Stimulated activated naive CD8-positive, alpha-beta T cell treated with anti-CD3 and anti-CD28 coated beads, Interleukin-15, Interleukin-2, amounts not matched to agents 100 U/mL and 50 U/mL, for 24 hours (primary cell): ENCODE measurements at places on chromosomes 11 and 22.

DNA sequence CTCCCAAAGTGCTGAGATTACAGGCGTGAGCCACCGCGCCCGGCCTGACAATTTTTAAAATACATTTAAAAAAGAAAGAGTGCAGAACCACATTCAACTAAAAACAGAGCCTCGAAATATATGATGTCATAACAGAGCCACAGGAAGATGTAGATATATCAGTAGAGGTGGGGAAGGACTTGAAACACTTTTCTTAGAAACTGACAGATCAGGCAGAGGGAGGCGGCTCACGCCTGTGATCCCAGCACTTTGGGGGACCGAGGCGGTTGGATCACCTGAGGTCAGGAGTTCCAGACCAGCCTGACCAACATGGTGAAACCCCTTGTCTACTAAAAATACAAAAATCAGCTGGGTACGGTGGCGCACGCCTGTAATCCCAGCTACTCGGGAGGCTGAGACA is 7.0 kb downstream of the MLC1 start:
- DNase-seq = no peak

GRCh38 chr22:40522141-40522540 is 114.4 kb downstream of the MRTFA start:
- no peak for DNase-seq

GRCh38 chr11:42960521-42961088 is 351.2 kb upstream of the API5 start:
- no peak for DNase-seq

DNA sequence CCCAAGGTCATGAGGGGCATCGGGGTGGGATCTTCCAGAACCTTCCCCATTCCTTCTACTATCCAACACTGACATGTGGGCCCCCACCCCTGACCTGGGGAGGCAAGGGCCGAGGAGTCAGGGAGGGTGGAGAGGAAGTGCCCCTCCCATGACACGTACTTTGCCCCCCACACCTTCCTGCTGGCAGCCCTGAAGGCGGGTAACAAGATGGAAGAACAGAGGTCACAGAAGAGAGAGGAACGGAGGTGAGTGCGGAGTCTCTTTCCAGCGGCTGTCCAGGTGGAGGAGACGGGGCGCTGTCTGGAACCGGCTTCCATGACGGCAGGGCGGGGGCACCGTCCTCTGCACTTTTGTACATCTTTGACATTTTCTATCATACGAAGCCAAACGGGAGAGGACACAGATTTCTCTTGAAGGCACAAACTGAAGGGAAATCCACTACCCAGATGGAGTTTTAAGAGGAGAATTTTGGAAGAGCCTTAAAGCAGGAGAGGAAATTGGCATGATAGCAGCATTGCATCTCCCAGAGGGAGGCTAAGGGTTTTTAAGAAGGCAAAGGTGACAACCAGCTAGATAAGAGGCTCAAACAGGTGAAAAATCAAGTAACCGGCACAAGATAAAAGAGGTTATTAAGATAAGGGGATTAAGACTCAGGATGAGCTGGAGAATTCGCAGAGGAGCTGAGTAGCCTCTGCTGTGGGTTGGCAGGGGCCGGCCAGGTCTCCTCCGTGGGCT is 16.7 kb downstream of the OSBPL5 start:
- DNase-seq = no peak

DNA sequence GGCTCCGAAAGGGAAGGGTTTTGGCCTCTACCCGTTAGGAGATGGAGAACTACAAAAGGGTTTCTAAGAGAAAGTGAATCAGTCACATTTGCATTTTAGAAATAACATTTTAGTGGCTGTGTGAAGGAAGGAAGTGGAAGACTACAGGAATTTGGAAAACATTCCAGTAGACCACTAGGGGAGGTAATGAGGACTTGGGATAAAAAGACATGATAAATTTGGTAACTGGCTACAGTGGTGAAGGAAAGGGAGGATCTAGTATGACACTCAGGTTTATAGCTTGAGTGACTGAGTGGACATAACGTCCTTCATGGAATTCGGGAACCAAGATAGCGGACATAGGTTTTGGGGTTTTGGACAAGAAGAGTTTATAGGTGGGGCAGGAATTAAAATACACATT is 7.0 kb upstream of the RRM1 start:
- no peak for DNase-seq

- peak; percentile 45 for DNase-seq
These were observed 7.7 kb downstream of the SLC37A2 start for GRCh38 chr11:125070699-125071254.

- no peak for DNase-seq
These were observed 72.8 kb downstream of the CHST1 start for GRCh38 chr11:45592636-45593035.

GRCh38 chr11:63682066-63683021 is 1.0 kb downstream of the RTN3 start:
- peak; percentile 32 for DNase-seq

DNA sequence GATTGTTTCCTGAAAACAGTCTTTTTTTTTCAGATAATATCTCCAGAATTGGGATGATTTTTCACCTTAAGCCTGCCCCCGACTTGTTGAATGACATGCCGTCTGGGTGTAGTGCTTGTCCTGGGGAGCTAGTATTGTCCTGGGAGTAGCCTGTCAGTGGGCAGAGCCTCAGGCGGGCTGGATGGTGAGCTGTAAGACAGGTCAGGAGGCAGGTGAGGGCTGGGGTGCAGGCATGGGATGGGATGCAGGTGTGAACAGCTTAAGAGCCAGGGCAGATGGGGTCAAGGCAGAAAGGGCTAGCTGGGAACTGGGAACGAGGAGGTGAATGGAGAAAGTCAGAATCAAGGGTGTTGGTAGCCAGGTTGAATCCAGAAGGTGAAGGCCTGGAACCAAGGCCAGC is 200.2 kb downstream of the CSNK2A3 start:
- no peak for DNase-seq

DNA sequence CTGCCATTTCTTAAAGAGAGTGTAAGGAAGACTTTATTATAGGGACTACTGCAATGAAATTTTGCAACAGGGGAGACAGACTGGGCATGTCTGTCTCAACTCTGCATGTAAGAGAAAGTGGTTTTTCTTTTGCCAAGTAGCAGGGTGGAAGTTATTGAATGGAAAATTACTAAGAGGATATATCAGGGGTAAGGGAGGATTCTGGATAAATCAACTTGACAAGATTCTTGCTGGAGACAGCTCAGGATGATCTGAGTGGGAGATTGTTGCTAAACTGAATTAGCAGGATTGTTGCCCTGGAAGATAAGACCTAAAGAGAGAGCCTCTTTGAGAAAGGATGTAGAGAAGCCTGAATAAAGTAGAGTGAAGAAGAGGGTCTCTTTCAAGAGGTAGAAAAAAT is 145.8 kb downstream of the LUZP2 start:
- no peak for DNase-seq

DNA sequence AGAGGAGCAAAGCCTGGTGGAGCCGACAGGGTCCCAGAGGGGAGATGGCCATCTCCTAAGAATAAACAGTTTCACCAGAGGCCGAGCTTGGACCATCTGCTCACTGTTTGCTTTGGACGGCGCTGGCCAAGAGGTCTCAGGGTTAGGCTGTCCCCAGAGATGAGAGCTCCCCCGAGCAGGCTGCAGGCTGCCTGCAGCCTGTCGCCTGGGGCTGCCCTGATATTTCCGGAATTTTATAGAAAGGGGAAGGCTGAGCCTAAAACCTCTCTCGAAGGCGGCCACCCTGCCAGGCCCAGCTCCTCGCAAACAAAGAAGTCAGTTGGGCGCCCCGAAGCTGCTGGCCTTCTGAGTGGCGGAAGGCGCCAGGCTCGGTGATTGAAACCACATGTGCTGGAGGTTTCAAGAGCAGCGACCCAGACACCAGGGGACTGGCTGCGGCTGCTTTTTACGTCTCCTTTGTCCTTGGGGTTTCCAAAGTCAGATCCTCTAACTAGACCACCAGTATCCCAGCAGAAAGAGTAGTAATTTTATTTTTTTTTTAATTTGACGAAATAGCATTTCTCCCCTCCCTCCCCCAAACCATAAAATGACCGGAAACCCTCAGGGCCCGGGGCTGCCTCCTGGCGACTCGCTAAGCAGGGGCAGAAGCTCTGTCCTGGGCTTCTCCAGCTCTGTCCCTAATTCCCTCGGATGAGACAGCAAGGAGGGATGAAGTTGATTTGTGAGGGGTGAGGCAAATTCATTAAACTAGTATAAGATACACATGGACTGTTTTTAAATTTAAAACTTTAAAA is 57.4 kb downstream of the CLMP start:
- DNase-seq = no peak

- DNase-seq = no peak
These were observed 1500.4 kb downstream of the TBC1D22A start for GRCh38 chr22:48262596-48263430.
